Placental pericyte (primary cell): ENCODE measurements at places on chromosomes 7 and 10. TPM values are rescaled to one million over a fixed set of nuclear protein-coding genes. Genes with fewer than 3 reads are reported as not detected.

CCSER2 gene
- 28.4 and 33.5 TPM in 2 replicates for total RNA-seq

TDRD1 gene
- 0.44 TPM in 1 of 2 replicates, not detected in the other for total RNA-seq

CRHR2 gene
- total RNA-seq = not detected in 2 replicates

GPC2 gene
- total RNA-seq = 0.66 and 1.9 TPM in 2 replicates

GUSB gene
- total RNA-seq = 19.2 and 33.0 TPM in 2 replicates

SGCE gene
- 49.7 and 53.0 TPM in 2 replicates for total RNA-seq

DGKI gene
- 2.6 and 10.0 TPM in 2 replicates for total RNA-seq

INMT gene
- 1.1 and 17.8 TPM in 2 replicates for total RNA-seq

GHRHR gene
- not detected in 2 replicates for total RNA-seq

GPNMB gene
- 93.1 and 188 TPM in 2 replicates for total RNA-seq

RADIL gene
- total RNA-seq = 0.86 and 1.8 TPM in 2 replicates

SRRM3 gene
- total RNA-seq = 0.57 and 0.66 TPM in 2 replicates

CYREN gene
- total RNA-seq = 39.2 and 47.5 TPM in 2 replicates

SPOCK2 gene
- total RNA-seq = under 0.01 and 0.44 TPM in 2 replicates

ZNF775 gene
- total RNA-seq = 4.2 and 6.7 TPM in 2 replicates

DNTT gene
- not detected in 2 replicates for total RNA-seq

ITIH2 gene
- total RNA-seq = not detected in 2 replicates

TMEM273 gene
- 0.43 TPM in 1 of 2 replicates, not detected in the other for total RNA-seq
